NCI-H460 (cell line): ENCODE measurements at places on chromosomes 2 and 18. TPM values are rescaled to one million over a fixed set of nuclear protein-coding genes. Genes with fewer than 3 reads are reported as not detected.

DNA sequence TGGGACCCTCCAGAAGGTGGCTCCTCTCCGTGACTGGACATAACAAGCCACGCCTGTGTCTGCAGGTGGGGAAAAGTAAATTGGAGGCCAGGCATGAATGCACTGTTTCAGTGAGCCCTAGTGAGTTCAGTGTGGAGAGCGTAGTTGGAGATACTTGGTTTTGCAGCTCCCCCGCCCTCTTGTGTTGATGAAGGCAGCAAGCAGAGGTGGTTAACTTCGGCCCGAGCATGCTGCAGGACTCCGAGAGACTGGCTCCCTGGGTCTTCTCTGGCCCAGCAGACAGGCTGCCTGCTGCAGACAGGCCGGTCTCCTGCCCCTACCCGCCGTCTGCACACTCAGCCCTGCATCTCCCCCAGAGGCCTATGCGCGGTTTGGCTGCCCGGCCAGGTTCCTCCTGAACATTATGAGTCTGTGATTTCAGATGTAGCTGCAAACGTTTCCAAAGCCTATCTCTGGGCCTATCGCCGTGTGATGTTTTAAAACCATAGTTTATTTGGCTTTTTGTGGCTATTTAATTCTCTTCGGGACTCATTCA is 102.4 kb downstream of the LDLRAD4 start:
- DNase-seq = no peak

DNA sequence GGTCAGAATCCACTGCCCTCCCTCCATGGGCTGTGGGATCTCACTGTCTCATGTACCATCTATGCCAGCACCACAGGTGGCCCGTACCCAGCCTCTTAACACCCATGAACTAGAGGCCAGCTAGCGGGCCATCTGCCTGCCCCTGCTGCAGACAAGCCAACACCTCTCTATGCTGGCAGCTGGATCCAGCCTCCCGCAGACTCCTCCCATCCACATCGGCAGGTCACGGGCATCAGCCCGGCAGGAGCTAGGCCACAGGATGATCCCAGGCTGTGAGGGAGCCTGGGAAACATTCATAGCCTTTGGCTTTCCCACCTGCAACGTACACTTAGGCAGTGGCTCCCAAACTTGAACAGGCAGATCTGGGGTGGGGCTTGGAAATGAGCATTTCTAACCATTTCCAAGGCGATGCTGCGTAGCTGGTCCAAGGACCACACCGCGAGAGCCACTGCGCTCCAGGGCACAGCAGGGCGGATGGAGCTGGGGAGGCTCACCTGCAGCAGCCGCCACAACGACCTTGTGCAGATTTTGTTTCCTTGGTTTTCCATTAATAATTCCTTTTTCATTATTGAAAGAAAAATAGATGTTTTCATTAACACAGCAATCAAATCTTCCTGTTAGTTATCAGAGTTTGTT is 114.7 kb downstream of the KCNF1 start:
- no peak for DNase-seq

DNA sequence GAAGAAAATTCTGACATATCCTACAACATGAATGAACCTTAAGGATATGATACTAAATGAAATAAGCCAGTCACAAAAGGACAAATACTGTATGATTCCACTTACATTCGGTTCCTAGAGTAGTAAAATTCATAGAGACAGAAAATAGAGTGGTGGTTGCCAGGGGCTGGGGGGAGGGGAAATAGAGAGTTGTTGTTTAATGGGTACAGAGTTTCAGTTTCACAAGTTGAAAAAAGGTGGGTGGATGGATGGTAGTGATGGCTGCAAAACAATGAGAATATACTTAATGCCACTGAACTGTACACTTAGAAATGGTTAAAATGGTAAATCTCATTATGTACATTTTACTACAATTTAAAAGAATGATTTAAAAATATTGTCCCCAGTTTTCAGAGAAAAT is 53.3 kb upstream of the NFU1 start:
- no peak for DNase-seq

DNA sequence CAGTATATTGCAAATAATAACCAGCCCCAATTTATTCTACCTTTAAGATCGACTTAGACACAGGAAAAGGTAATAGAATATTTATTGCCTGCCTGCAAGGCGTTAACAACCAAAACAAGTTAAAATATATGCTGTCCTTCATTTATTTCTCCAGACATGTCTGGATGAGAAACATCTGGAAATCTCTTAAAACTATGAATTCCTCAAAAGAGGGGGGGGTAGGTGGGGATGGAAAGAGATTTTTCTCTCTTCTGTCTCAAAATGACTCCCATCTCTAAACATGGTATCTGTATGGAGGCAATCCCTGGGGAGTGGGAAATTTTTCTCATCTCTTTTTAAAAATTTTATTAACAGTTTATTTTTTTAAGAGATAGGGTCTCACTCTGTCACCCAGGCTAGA is 113.0 kb downstream of the CDH2 start:
- DNase-seq = no peak

- DNase-seq = no peak
Measured at GRCh38 chr2:55595536-55595935, 21.9 kb downstream of the PPP4R3B start.

GRCh38 chr2:143284087-143284675 is 155.0 kb downstream of the ARHGAP15 start:
- DNase-seq = peak; percentile 51

- DNase-seq = peak; percentile 94
Measured at GRCh38 chr2:238864207-238865014, 16.5 kb downstream of the TWIST2 start.

- DNase-seq = no peak
Measured at GRCh38 chr2:62163106-62163831, 32.6 kb upstream of the B3GNT2 start.

GRCh38 chr2:42328148-42328833 is 32.7 kb downstream of the COX7A2L start:
- DNase-seq = peak; percentile 21

DNA sequence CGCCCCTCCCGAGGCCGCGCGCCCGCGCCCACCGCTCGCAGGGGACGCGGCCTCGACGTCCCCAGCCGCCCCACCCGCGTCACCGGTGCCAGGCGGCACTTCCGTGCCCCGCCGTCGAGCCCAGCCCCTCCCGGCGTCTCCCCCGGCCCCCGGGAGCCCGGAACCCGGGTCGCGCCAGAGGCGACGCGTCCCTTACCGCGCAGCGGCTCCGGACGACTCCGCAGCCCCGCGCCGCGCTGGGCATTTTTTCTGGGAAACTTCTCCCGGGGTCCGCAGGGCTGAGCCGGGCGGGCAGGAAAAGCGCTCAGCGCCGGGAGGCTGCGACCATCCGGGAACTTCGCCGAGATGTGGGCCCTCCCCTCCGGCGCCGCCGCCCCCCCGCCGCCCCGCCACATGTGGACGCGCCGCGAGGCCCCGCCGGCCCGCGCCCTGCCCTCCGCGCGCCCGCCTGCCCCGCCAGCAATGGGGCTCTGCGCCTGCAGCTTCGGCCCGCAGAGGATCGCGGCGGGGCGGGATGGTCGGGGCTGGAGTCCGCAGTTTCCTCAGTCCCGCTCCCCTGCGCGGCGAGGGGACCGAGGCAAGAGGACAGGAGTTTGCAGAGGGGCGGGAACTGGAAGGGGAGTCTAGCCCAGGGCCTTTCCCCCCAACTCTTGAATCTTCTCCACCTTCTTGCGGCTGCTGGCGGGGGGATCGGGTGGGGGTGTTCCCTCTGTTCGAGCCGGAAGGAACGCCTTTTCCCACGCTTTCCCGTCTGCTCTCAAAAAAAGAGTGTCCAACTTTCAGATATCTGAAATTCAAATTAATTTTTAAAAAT is 81.5 kb downstream of the CHRNA1 start:
- DNase-seq = peak; percentile 24

- DNase-seq = no peak
Measured at GRCh38 chr2:174740721-174741120, 23.6 kb downstream of the CHRNA1 start.

DNA sequence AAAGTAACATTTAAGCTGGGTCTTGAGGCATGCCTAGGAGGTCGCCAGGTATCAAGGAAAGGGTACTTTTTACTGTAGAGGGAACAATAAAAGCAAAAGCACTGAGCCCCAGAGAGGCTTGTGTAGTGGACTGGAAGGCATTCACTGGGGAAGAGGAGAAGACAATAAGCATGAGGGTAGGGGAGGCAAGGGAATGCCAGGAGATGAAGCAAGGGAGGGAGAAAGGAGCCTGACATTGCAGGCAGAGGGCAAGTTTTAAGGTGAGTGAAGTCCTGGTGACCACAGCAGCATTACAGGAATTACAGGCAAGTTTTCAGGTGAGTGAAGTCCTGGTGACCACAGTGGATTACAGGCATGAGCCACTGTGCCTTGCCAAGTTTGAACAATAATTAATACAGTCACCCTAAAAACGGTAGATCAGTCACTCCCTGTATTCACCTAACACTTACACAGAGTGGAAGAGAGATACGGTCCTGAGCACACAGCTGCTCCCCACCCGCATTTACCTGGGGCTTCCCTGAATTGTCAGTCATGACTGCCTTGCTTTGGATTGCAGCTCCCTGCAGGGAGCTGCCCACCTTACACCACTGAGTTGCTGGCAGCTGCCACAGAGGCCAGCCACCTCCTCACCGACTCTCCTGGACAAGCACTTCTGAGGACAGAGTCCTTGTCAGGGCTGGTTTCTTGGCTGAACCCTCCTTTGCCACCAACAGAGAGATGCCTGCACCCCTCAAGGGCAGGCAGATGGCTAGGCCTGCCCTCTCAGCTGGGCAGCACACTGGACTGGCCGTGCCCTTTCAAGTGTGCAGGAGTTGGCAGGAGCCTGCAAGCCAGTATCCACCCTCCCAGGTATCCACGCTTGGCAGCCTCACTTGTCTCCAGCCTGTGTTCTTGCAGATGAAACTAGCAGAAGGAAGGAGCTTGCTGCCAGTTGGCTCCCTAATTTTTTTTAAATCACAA is 153.2 kb upstream of the MSH6 start:
- DNase-seq = no peak

- no peak for DNase-seq
Measured at GRCh38 chr2:191246820-191247380, 1.7 kb downstream of the MYO1B start.

- no peak for DNase-seq
Measured at GRCh38 chr2:2827046-2827636, 496.1 kb upstream of the MYT1L start.

DNA sequence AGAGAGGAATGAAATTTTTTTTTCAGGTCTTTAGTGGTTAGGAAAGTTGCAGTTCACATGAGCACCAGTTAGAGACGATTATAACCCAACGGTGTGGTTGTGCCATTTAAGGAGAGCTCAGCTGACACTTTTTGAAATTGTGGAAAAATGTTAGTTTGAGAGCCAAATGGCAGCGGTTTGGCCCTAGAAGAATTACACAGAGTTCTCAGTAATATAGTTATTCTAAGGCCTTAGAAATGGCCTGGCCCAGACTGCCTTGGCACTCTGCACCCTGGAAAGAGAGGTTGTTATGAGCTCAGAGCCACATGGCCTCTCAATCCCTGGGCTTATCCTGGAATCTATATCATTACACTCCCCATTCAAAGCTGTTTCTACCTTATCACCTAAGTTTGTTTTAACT is 117.4 kb downstream of the RHBDD1 start:
- DNase-seq = no peak

DNA sequence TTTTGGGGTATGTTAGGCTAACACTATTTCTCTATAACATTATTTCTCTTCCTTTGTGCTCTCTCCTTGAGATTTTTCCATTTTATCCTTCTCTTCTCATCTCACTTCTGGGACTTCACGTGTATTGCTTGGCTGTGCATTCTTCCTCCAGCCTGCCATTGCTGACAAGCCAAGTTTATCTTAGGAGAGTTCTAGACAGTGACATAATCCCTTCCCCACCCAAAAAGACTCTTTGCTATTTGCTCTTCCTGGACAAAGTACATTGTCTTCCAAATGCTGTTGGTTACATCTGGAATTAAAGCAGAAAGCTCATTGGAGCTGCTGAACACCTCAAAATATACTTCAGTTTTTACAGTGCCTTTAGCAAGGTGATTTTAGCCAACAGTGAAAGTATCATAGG is 8.9 kb downstream of the TSPYL6 start:
- DNase-seq = no peak

- DNase-seq = no peak
Measured at GRCh38 chr2:118130385-118130784, 42.1 kb downstream of the INSIG2 start.

- no peak for DNase-seq
Measured at GRCh38 chr2:240133401-240133800, 2.7 kb downstream of the COPS9 start.

GRCh38 chr18:76604935-76605240 is 109.8 kb upstream of the ZNF516 start:
- no peak for DNase-seq

DNA sequence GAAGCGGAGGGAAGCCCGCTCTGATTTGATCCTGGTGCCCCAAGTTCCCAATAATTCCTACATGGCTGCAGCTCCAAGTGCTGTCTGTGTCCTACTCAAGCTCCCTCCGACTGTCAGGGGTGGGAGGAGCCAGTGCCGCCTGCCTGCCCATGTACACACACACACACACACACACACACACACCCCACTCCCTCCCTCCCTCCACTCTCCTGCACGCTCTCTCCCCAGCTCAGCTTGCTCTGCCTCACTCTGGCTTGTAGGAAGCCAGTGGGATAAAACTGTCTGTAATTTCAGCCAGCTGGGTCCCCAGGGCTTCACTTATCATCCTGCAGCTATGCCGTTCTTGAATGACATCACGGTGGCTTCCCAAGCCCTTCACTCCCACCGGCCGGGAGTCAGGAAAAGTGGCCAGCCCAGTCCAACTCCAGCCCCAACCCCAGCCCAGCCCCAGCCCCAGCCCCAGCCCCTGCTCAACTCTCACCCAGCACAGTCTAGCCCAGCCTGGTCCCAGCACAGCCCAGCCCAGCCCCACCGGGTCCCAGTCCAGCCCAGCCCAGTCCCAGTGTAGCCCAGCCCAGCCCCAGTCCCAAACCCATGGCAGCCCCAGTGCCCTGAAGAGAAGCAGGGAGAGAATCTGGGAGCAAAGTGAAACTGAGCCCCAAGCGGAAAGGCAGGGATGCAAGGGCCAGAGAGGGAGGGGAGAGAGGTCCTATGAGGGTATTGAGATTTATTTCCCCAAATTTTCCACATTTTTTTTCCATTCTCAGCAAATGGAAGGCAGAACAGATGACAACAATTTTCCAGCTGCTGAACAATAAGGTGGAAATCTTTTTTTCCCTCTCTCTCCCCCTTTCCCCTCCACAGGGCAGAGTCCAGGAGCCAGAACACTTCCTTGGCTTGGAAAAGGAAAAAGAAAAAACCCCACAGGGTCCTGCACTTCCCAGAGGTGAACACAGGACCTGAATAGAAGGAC is 144.0 kb downstream of the TNS1 start:
- DNase-seq = no peak

GRCh38 chr2:241465543-241465942 is 42.8 kb downstream of the STK25 start:
- no peak for DNase-seq

- DNase-seq = no peak
Measured at GRCh38 chr18:35144698-35145097, 96.1 kb upstream of the ZNF397 start.

- DNase-seq = no peak
Measured at GRCh38 chr2:1656961-1657841, 87.1 kb downstream of the PXDN start.

GRCh38 chr2:79630972-79631557 is 118.2 kb downstream of the CTNNA2 start:
- DNase-seq = no peak

Gene UBE2E3
- total RNA-seq = 54.8 and 60.7 TPM in 2 replicates

Gene AGXT
- not detected in 2 replicates for total RNA-seq

Gene PLEKHH2
- total RNA-seq = 1.8 and 2.1 TPM in 2 replicates

Gene GALR1
- total RNA-seq = not detected in 2 replicates

Gene PROKR1
- total RNA-seq = not detected in 2 replicates

Gene OXER1
- total RNA-seq = not detected in 2 replicates

Gene SALL3
- 0.02 TPM in 1 of 2 replicates, not detected in the other for total RNA-seq

Gene CHRNG
- total RNA-seq = not detected in 2 replicates

Gene REG1B
- total RNA-seq = not detected in 2 replicates

Gene ACVR1C
- 3.6 and 3.7 TPM in 2 replicates for total RNA-seq

Gene ITGA6
- 180 and 184 TPM in 2 replicates for total RNA-seq
